ENCODE measurements at places on chromosomes 7 and 10.

- DNase-seq: no peak
Observed at GRCh38 chr10:62761115-62761514, 43.4 kb upstream of the ADO start.

- no peak for DNase-seq
Observed at GRCh38 chr7:5455581-5456219, 32.1 kb upstream of the TNRC18 start.

DNA sequence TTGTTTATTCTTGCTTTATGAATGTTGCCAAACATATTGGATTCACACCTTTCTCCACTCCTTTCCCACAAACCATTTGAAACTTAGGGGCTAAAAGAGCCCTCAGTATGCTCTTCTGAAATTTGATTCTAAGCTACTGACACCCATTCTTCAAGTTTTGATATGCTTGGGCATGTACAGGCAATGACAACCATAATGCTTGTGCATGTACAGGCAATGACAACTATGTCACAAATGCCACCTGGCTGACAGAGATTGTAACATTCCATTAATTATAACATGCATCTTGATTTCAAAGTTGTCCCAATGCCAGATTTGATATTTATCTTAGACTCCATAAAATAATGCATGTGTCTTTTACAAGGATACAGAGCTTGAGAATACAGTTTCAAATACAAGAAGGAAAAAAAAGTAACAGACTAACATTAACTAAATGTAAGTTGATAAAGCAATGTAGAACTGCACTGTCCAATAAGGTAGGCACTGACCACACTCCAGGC is 17.5 kb upstream of the CDK1 start:
- no peak for DNase-seq

DNA sequence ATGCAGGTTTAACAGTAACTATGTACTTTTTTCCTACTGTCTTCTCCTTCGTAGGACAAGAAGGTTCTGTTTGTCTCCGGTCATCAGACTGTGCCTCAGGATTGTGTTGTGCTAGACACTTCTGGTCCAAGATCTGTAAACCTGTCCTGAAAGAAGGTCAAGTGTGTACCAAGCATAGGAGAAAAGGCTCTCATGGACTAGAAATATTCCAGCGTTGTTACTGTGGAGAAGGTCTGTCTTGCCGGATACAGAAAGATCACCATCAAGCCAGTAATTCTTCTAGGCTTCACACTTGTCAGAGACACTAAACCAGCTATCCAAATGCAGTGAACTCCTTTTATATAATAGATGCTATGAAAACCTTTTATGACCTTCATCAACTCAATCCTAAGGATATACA is 2.4 kb downstream of the DKK1 start:
- peak; percentile 37 for DNase-seq

DNA sequence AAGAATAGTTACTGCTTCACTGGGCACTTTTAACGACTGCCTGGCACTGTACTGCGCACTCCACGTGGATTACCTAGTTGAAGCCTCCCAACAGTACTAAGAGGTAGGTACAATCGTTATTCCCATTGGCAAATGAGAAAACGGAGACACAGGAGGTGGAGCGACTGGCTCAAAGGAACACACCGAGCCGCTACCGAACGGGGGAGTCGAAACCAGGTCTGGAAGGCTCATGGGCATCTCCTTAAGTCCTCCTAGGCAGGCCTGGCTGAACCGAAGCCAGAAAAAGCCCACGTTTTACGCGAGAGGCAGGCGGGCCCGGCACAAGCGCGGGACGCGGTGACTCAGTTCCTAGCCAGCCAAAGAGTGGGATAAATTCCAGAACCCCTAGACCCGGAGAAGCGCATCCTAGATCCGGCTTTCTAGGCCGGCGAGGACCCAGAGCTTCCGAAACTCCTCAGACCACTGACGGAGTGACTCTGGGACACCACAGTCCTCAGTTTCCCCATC is 472 bp downstream of the PDAP1 start:
- DNase-seq: peak; percentile 70
